ENCODE measurements at places on chromosomes 7 and 10.

DNA sequence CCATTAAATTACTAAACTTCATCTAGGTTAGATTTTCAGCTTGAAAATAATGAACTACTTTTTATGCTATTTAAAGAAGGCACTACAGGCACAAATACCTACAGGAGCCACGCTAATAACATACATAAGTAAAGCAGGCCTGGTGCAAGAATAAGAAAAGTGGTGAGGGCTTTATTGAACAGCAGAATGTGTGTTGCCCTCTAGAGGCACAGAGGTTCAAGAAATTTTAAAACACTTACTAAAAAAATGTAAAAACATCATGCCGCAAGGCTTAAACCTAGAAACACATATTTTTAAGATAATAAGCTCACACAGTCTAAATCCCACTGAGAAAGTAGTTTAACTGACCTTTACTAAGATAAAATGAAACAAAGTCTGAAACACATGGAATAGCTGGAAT, 20.3 kb downstream of the CACUL1 start:
- no peak for DNase-seq

DNA sequence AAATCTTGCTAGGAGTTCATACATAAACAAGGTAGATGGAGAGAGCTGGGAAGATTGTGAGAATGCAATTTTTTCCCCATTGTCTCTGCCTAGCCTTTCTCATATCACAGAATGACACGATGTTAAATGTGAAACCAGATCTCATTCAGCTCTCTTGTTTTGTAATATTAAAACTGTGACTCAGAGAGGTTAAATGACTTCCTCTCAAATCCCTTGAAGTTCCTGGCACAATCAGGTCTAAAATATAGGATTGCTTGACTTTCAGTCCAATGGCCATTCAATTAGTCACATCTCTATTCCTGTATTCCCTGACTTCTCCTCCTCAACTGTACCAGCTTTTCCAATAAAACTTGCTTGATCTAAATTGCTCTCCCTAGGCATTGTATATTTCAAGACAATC, 3.1 kb downstream of the ANKRD22 start:
- DNase-seq = no peak

GRCh38 chr7:2258661-2259365, 16.8 kb downstream of the NUDT1 start:
- DNase-seq = no peak

DNA sequence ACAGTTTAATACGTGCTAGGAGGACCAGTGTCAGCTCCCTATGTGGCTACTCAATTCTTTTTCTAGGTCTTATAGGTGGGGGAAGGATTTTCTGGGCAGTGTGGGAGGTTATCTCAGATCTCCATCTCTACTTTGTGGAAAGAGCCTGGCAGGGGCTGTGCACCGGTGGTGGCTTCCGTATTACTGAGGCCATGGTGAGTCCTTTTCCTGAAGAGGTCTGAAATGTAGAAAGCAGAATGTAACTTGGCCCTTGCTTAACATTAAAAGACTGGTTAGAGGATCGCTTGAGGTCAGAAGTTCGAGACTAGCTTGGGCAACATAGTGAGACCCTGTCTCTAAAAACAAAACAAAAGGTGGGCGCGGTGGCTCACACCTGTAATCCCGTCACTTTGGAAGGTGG, 2.7 kb upstream of the TPST1 start:
- DNase-seq = no peak

GRCh38 chr7:127858091-127858914, 172.9 kb downstream of the LRRC4 start:
- no peak for DNase-seq

GRCh38 chr7:103048833-103049232, 25.8 kb downstream of the FBXL13 start:
- DNase-seq = no peak

DNA sequence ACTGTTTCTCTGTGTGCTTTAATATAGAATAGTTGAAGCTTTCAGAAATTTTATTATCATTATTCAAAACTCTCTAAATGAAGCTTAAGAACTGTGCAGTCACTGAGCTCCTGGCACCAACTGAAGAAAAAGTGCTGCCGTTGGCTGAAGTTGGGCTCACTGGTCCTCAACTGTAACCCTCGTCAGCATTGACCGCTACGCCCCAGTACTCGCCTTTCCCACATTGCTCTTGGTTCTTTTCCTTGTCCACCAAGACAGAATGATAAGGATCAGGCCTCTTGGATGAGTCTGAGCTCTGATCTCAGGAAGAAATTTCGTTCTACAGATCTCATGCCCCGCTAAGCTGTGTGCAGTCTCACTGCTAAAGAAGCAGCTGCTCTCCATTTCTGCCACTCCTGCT, 7.9 kb upstream of the TAF3 start:
- no peak for DNase-seq

DNA sequence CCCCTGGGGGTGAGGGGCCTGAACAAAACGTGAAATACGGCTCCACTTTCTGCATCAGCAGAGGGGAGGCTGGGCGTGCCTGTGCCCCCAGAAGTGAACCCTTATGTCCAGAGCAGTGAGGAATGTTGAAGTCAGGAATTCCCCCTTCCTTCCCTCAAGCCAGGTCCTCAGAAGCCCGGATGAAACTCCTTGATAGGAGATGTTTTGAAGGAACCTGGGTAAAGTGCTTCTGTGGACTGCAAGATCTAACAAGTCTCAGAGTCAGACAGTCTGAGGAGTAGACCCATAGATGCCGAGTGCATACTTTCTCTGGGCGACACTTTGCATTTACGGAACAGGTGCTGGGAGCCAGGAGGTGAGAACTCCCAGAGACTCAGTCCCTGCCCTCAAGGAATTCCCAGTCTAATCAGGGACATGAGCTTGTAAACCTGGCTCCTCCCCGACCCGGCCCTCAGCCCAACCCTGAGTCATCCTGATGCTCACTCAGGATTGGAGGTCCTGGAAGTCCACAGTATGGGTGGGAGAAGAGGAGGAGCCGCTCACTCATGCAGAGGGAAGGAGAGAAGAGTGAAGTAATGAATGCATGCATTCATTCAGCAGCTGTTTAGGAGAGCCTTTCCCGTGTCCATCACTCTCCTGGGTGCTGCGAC, 179.5 kb upstream of the ITGB1 start:
- DNase-seq = no peak

- no peak for DNase-seq
Measured at GRCh38 chr7:1639532-1640175, 30.4 kb upstream of the ELFN1 start.

DNA sequence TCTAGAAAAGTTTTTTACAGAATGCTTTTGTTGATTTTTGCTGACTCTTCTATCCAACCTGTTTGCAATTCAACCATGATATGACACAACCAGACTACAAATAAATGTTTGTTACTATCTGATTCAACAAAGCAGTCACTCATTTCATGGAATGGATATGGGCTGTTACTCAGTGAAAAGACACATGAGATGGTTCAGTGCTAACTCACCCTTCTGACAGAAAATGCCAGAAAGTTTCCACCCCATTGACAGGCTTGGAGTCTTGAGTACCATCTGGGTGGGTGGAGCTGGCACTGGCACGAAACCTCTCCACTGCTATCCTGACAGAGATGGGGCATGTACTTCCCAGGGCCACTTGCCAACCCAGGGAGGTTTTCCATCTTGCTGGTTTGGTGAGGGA, 39.5 kb downstream of the RBM28 start:
- DNase-seq = no peak

- no peak for DNase-seq
Measured at GRCh38 chr7:113109718-113110117, 8.6 kb downstream of the SMIM30 start.

DNA sequence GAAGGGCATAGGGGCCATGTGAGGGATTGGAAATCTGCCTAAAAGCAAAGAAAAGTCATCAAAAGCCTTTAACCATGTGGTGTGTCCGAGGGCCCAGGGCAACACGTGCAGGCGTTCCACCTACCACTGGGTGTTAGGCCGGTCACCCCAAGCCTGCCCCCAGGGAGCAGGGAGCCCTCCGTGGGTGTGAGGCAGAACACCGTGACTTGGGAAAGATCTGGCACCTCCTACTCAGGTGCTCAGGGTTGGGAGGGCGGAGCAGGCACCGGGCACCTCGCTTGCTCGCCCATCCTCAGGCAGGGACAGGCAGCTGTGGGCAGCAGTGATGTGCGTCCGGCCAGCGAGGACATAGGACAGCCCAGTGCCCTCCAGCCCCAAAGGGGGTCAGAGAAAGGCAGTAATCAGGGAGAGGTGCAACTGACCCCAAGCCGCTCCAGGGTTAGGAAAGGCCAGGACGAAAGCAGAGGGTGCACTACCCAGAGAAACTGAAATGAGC, 80.7 kb upstream of the CHST15 start:
- no peak for DNase-seq
